NCI-H1694 treated with DMSO at 0.1 percent for 48 hours (cell line): ENCODE measurements at places on chromosomes 6 and 20.

GRCh38 chr6:77094821-77095220 is 368.5 kb downstream of the HTR1B start:
- DNase-seq: no peak

- DNase-seq: no peak
Measured at GRCh38 chr6:117076076-117076475, 189.3 kb upstream of the VGLL2 start.

DNA sequence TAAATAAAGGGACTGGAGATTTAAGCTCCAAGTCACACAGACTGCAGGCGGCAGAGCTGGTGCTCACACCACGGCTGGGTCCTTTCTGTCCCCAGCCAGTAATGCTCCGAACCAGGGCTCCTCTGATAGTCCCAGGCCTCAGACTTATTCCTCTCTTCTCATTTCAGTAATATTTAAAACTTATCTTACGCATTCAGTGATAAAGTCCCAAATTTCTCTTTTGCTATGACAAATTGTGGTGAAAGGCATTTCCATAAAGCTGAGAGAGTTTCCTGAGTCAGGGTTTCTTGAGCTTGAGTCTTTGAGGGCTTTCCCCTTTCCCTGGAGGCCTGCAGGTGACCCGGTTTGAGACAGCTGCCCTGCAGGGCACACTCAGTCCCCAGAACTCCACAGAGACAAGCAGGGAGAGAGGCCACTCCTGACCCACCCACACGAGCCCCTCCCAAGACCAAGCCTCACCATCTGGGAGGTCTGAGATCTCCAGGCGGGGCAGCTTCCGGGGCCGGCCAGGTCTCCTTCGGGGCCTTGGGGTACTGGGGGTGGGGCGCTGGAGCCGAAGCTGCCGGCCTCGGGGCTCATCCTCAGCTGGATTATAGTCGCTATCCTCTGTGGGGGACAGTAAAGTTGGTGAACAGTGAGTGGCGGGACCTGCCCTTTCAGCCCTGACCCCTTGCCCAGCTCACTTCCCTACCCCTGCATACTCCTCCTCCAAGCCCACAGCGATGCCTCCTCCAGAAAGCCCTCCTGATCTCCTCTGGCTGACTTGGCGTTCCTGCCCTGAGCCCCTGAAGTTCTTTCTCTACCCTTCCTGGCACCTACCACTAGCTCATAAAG is 6.6 kb downstream of the ZNF335 start:
- no peak for DNase-seq

- DNase-seq: no peak
Measured at GRCh38 chr6:39933669-39934130, 562 bp downstream of the MOCS1 start.

- no peak for DNase-seq
Measured at GRCh38 chr6:143368426-143368825, 82.1 kb downstream of the ADAT2 start.

- no peak for DNase-seq
Measured at GRCh38 chr6:2197177-2197671, 48.2 kb downstream of the GMDS start.

- DNase-seq: no peak
Measured at GRCh38 chr6:88359530-88360202, 193.5 kb upstream of the CNR1 start.

- no peak for DNase-seq
Measured at GRCh38 chr6:14897831-14898230, 348.0 kb upstream of the JARID2 start.

DNA sequence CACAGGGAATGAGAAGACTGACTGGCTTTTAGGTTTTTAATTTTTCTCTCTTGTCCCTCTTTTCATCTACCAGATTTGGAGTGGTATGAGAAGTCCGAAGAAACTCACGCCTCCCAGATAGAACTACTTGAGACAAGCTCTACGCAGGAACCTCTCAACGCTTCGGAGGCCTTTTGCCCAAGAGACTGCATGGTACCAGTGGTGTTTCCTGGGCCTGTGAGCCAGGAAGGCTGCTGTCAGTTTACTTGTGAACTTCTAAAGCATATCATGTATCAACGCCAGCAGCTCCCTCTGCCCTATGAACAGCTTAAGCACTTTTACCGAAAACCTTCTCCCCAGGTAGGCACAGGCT is 644 bp downstream of the MAD2L1BP start:
- no peak for DNase-seq

DNA sequence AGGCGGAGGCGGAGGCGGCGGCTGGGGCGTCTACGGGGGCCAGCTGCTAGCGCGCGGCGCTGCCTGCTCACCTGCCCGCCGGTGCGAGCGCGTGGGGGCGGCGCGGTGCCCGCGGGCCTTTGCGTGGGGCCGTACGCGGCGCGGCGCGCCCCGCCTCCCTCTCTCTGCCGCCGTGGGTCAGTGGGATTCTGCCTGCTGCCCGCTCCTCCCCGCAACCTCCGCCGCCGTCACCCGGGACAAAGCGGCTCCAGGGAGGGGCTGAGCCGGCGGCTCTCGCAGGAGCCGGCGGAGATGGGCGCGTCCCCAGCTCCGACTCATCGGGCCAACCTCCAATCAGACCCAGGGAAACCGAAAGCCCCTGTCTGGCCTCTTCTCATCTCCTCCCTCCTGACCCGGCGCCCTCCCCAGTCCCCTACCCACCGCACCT is at the start of gene RCAN2:
TSS of gene RCAN2 (minus strand) at position 249 of the 427 bp plus-strand sequence.
- DNase-seq: no peak

- DNase-seq: no peak
Measured at GRCh38 chr6:21529431-21529830, 64.1 kb upstream of the SOX4 start.

DNA sequence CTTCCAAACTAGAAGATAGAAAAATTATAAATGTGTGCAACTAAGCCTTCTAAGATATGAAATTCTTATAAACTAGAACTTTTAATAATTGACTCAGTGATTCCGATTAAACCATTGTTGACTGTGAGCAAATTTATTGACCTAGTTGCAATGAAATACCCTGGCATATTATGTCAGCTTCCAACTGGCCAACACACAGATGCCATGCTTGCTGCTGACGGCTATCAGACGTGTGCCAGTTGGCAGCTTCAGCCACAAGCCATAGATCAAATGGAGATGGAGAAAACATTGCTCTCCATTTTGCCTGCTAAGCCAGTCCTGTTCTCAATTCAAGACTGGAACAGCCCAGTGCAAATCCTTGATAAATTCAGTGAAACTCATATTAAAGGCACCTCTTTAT is 101.7 kb upstream of the HDGFL1 start:
- DNase-seq: no peak

- DNase-seq: peak; percentile 42
Measured at GRCh38 chr20:20664795-20665589, 47.5 kb downstream of the RALGAPA2 start.

DNA sequence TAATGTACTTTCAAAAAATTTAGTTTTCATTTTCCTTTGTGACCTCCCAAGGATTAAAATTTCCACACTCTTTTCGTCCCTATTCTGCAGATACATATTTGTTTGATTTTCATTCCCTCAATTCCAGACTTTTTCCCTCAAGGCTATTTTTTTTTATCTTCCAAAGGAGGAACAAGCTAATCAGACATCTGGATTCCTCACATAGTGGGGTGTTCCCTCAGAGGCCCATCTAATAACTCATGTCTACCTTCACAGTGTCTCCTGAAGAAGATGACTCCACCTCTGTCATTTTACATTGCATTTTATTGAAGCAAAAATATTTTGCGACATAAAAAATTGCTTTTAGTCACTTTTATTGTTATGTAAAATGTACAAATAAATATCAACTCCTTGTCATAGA is 122.2 kb downstream of the RFPL4B start:
- no peak for DNase-seq

GRCh38 chr6:161445021-161445799 is 171.3 kb upstream of the AGPAT4 start:
- no peak for DNase-seq

GRCh38 chr6:80767808-80768207 is 661.3 kb downstream of the BCKDHB start:
- no peak for DNase-seq

- DNase-seq: no peak
Measured at GRCh38 chr6:108598305-108598863, 37.7 kb downstream of the FOXO3 start.
